T-cell (primary cell): ENCODE measurements at places on chromosomes 13 and 19.

DNA sequence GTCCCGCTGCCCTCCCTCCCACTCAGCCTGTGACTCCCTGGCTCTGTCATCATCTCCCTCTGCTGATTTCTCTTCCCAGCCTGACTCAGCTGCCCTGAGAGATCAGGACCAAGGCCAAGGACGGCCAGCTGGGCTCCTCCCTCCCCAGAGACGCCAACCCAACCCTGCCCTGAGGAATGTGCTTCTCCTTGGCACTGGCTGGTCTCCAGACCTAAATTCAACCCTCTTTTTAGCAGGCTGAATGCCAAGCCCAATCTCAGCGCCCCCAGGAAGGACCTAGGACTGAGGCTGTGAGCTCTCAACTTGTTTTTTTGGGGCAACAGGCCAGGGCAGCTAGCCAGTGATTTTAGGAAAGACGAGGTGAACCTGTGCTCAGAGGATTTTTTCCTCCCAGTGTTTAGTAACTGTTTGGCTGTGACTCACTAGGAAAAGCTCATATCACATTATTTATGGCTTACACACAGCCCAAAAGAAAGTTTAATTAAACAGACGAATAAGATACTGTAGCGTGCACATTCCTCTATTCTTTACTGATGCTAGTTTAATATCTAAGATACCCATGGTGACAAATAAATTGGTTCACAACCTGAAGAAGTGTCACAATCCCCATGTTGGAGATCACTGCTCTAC is 7.4 kb upstream of the IGFL1 start:
- no peak for DNase-seq

GRCh38 chr19:16104722-16105121 is 7.0 kb upstream of the RAB8A start:
- DNase-seq = no peak

GRCh38 chr13:101654883-101655282 is 202.4 kb downstream of the ITGBL1 start:
- DNase-seq = no peak

- DNase-seq = no peak
Observed at GRCh38 chr13:28478127-28478526, 16.8 kb downstream of the FLT1 start.

- no peak for DNase-seq
Observed at GRCh38 chr19:53810187-53810546, 13.9 kb downstream of the NLRP12 start.

- peak; percentile 76 for DNase-seq
Observed at GRCh38 chr19:6674868-6675305, 4.9 kb upstream of the TNFSF14 start.

DNA sequence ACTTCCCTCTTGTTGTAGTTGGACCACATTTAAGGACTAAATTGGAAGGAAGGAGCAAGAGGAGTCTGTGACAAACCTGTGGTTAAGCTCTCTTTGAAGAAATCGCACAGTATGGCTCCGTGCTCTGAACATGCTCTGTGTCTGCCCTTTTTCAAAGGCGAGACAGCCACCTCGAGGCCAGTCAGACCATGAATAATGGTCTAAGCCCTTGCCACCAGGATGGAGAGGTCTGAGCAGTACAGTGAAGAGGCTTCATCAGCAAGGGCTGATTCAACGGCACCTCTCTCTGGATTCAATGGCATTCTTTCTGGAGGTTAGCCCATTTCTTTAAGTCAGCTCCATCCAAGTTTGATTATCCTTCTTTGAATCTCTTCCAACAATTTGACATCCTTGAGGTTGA is 30.9 kb downstream of the FAM216B start:
- DNase-seq = no peak

DNA sequence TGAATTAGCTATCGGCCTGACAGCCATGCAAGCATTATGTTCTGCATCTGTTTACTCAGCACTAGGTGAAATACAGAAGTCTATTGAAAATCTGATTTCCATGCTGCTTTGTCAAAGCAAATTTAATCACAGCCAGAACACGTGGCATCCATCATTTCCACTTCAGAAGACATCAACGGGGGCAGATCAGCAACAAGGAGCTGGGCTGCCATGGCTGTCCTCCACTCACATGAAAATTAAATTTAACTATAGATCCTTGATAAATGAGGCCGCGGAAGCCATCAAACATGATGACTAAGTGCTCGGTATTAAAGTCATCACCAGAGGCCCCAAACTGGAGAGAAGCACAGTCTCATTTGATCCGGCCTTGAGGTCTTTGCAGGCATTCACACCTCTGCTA is 443.5 kb downstream of the HS6ST3 start:
- DNase-seq = no peak
